A549 treated with AZD2906 at 1 μM for 4 hours (cell line): ENCODE measurements at places on chromosomes 4 and X. TPM values are rescaled to one million over a fixed set of nuclear protein-coding genes. Genes with fewer than 3 reads are reported as not detected.

The GPAT3 gene
- 24.8 to 33.4 TPM (median 29.9 TPM) in 5 replicates for total RNA-seq

The LGI2 gene
- 0.07 to 0.14 TPM (median 0.10 TPM) in 5 replicates for total RNA-seq

The DCK gene
- total RNA-seq, result 15.5 to 21.0 TPM (median 17.6 TPM) in 5 replicates

The PNMA3 gene
- 0.17 to 0.38 TPM (median 0.22 TPM) in 5 replicates for total RNA-seq

The CENPVL1 gene
- total RNA-seq, result not detected in 5 replicates

The ERAS gene
- 0.12 to 0.16 TPM in 2 of 5 replicates, not detected in the others for total RNA-seq

The GPR119 gene
- total RNA-seq, result not detected in 5 replicates

The SPANXN4 gene
- not detected in 5 replicates for total RNA-seq

The IGSF1 gene
- 0.26 to 0.32 TPM (median 0.27 TPM) in 5 replicates for total RNA-seq

The STK26 gene
- total RNA-seq, result 8.2 to 11.8 TPM (median 8.9 TPM) in 5 replicates

The GAGE12H gene
- total RNA-seq, result not detected in 5 replicates

The FHDC1 gene
- total RNA-seq, result 0.88 to 1.1 TPM (median 0.95 TPM) in 5 replicates

The HCFC1 gene
- 35.4 to 39.4 TPM (median 36.3 TPM) in 5 replicates for total RNA-seq

The WDR17 gene
- 1.1 to 1.9 TPM (median 1.3 TPM) in 5 replicates for total RNA-seq

The FDCSP gene
- not detected in 5 replicates for total RNA-seq

The SULT1E1 gene
- total RNA-seq, result not detected in 5 replicates

The SMARCAD1 gene
- 9.9 to 13.9 TPM (median 11.3 TPM) in 5 replicates for total RNA-seq

The COL25A1 gene
- not detected in 5 replicates for total RNA-seq

The TCP11X2 gene
- total RNA-seq, result not detected in 5 replicates

The SLC25A43 gene
- total RNA-seq, result 26.3 to 32.1 TPM (median 29.8 TPM) in 5 replicates

The COX7B2 gene
- total RNA-seq, result not detected in 5 replicates

The PASD1 gene
- total RNA-seq, result not detected in 5 replicates

The BTC gene
- 0.89 to 1.8 TPM (median 1.3 TPM) in 5 replicates for total RNA-seq

The SYTL4 gene
- 1.8 to 3.3 TPM (median 2.5 TPM) in 5 replicates for total RNA-seq

The TEX13B gene
- not detected in 5 replicates for total RNA-seq
